NCI-H345 (cell line): ENCODE measurements at places on chromosomes 1 and 21.

DNA sequence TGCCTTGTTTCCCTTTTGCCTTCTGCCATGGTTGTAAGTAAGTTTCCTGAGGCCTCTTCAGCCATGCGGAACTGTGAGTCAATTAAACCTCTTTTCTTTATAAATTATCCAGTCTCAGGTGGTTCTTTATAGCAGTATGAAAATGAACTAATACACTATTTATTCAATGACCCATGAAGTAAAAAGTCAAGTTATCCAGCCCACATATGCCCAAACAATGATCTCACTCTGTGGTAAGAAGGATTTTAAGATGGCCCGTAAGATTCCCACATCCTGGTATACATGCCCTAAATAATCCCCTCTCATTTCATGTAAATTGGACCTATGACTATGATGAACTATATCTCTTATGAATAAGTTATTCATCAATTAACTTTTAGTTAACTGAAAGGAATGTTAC, 1008.3 kb upstream of the B3GALT2 start:
- DNase-seq: no peak

DNA sequence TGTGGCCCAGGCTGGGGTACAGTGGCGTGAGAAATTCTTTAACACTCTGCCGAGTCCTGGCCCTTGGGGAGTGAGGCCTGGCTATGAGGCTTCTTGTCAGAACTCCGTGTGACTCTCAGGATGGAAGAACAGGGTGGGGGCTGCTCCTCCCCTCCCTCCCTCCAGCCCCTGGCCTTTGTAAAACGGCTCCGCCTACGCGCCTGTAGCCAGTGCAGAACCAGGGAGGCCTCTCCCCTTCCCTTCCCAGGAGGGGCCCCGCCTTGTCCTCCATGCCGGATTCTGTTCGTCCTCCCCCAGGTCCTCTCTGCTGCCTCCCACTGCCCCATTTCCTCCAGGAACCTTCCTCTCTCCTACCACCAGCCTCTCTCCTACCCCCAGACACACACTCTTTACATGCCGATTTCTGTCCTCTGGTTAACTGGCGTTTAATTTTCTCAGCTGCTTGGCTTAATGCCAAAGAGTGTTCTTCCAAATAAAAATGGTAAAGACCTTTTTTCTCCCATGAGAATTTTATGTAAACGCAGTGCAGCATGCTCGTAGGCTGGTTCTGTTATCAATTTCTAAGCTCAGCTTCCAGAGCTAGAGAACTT, 21.0 kb downstream of the PDE9A start:
- peak; percentile 59 for DNase-seq

DNA sequence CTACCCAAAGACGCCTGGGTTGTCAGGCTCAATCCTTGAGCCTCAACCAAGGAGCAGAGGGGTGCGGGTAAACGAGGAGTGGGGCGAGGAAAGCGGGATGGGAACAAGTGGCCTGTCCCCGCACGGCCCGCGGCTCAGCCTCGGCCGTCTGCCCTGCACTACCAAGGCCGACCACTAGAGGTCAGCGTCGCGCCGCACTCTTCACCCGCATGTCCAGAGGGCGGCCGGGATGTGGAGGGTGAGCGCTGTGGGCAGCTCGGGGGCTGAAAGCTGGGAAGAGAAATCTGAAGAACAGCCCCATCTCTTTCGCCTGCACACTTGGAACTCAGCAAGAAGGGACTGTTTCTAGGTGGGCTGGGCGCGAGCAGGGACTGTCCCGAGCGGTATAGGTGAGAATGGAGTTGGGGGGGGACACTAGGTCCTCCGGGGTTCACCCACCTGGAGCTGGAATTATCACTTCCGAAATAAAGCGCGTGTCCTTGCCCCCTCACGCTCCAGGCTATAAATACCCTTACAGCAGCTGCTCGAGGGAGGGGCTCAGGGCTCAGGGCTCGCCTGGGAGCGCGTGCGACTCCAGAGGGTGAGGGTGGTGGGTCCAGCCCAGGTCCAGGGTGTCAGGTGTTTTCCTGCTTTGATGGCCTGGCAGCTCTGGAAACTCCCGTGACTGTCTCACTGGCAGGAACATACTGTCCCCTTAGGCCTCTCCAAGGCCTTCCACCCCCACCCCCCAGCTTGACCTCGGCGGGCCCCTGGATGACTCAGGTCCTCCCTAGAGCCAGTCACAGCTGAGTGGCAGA, 9.8 kb downstream of the SLC30A2 start:
- DNase-seq: peak; percentile 65

DNA sequence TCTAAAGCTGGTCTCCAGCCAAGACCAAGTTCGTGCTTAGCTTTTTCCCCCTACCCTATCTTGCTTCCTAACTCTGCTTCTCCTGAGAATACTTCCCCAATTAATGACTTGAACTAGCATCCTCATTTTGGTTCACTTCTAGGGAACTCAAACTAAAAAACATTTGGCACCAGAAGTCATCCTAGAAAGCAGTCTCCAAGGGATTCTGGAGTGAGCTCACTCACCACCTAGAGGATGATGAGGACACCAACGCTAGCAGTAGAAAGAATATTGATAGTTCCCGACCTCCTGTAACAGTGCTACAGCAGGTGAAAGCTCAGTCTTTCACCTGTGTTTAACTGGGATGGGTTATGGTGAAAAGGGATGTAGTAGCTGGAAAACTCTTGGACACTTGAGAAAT, 4.7 kb upstream of the PSMB2 start:
- DNase-seq: no peak

GRCh38 chr1:112629256-112629655, 9.6 kb downstream of the CAPZA1 start:
- DNase-seq: no peak

DNA sequence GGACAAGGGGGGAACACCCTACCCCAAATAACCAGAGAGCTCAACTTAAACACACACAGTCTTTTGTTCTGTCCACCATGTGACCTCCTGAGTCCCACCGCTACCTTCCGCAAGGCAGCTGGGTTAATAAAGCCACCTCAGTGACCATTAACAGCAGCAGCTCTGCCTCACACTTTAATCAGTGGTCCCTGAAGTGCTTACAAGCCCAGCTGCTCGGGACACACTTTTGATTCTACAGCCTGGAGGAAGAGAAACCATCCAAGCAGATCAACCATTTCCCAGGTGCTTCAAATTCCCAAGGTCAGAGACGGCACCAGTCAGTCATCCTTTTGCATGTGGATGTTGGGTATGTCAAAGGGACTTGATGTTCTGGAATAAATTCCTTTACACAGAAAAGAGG, 70.1 kb downstream of the KCNJ15 start:
- no peak for DNase-seq

- DNase-seq: no peak
These were observed 190.2 kb upstream of the LYPLAL1 start for GRCh38 chr1:218983433-218983832.

GRCh38 chr1:39102537-39103327, 76.6 kb downstream of the NDUFS5 start:
- DNase-seq: peak; percentile 56

DNA sequence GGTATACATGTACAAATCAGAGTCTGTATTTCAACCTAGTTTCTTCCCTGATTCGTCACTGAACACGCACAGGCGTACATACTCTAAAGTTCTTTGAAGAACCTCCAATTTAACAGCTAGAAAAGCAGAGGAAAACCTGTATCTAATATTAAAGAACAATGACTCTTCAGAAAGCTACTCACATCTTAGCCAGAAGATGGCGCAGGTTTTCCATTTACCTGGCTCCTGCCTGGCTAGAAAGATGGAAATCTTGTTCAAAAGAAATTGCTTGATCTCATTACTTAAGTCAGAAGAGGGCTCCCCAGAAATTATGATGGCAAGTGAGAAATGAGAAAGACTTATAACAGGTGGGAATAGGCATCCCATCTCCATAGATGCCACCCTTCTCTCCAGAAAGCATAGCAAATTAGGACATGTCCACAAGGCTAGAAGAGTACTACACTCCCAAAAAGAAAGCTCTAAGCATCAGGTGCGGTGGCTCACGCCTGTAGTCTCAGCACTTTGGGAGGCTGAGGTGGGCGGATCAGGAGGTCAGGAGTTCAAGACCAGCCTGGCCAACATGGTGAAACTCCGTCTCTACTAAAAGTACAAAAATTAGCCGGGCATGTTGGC, 19.0 kb upstream of the L1TD1 start:
- DNase-seq: peak; percentile 40

DNA sequence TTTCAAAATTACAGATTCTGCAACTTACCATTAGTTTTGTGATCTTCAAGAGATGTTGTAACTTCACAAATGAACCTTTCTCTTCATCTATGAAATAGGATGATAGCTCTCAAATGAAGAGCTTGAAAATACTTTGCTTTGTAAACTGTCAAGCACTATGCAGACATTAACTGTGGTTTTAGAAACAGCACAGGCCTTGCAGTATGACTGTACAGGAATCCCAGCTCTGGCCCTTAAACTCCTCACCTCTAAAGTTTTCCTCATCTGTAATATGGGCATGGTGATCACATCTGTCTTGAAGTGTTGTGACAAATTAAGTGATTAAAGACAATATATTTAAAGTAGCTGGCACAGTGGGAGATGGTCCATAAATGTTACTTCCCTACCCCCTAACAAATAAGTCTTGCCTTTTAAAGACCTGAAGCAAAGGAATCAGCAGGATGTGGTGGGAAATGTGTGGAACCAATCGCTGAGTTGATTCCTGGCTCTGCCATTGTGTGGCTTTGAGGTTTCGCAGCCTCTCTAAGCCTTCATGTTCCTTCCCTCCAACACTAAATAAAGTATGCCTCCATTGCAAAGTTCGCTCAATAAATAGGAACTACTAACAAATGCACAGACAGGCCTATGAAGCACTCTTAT, 5.5 kb upstream of the PTP4A2 start:
- DNase-seq: no peak

- DNase-seq: peak; percentile 60
These were observed 720 bp downstream of the SUSD4 start for GRCh38 chr1:223363057-223363855.

- DNase-seq: no peak
These were observed 16.5 kb upstream of the TRAPPC10 start for GRCh38 chr21:43995521-43996105.

GRCh38 chr1:108000184-108000583, 35.2 kb upstream of the VAV3 start:
- no peak for DNase-seq

DNA sequence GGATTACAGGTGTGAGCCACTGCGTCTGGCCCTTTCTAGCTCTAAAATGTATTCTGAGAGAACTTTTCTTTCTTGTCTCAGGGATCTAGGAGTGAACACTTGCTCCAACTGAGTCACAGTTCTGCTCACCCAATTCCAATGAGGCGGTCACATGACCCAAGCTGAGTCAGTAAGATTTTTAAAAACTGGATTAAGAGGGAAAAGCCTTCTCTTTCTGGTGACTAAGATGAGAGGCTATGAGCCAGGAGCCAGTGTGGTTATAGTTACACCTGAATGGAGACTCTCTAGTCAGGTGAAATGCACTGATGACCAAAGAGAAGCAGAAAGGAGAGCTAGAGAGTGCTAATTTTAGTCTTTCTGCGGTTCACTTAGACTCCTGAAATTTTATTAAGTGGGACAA, 9.5 kb upstream of the DEPDC1 start:
- DNase-seq: no peak

DNA sequence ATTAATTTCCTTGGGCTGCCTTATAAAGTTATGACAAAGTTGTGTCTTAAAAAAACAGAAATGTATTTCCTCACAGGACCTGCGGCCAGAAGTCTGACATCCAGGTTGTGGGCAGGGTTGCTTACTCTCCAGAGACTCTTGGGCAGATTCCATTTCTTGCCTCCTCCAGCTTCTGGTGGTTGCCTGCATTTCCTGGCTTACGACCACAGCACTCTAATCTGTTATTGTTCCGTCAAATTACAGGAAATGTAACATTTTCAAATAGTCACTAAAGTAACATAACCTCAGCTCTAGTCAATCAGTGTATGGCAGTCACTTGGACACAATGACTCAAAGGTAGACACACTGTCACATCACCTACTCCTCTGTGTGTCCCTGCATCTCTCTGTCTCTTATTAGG, 226.8 kb downstream of the DNAH14 start:
- no peak for DNase-seq

DNA sequence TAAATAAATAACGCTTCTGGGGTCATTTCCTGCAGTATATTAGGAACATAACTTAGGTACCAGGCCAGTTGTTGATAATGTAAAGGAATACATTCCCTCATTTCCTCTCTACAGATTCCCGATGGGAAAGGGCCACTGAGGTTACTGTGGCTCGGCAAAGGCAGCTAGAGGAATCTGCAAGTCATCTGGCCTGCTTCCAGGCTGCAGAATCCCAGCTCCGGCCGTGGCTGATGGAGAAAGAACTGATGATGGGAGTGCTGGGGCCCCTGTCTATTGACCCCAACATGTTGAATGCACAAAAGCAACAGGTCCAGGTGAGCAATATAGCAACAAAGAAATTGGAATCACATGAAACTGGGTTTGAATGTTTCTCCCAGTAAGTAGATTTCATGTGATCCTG, 109.6 kb upstream of the BMP8A start:
- no peak for DNase-seq

DNA sequence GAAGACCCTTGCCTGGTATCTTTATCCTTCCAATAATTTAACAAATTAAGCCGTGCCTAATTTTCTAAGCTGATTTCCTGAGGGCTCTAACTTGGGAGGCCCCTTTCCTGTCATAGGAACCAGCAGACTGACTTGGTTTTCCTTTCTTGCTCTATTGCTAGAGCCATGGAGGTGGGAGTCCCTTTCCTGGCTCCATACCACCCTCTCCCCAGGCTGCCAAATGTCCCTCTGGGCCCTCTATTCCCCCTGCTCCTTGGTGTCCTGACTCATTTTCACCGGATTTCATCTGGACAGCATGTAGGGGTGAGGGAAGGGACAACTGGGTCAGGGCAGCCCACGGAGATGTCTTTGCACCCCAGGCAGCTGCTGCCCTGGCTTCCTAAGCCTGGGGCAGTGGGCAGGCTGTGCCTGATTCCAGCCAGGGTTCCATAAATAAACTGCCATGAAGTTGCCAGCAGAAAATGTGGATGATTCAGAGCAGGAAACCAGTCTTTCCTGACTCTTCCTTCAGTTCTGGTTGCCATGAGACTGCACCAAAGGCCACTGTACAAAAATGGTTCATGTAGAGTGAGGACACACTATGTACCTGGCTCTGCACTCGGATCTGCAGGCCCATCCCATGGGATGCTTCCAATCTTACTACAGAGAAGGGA, 38.0 kb upstream of the SERBP1 start:
- DNase-seq: no peak

DNA sequence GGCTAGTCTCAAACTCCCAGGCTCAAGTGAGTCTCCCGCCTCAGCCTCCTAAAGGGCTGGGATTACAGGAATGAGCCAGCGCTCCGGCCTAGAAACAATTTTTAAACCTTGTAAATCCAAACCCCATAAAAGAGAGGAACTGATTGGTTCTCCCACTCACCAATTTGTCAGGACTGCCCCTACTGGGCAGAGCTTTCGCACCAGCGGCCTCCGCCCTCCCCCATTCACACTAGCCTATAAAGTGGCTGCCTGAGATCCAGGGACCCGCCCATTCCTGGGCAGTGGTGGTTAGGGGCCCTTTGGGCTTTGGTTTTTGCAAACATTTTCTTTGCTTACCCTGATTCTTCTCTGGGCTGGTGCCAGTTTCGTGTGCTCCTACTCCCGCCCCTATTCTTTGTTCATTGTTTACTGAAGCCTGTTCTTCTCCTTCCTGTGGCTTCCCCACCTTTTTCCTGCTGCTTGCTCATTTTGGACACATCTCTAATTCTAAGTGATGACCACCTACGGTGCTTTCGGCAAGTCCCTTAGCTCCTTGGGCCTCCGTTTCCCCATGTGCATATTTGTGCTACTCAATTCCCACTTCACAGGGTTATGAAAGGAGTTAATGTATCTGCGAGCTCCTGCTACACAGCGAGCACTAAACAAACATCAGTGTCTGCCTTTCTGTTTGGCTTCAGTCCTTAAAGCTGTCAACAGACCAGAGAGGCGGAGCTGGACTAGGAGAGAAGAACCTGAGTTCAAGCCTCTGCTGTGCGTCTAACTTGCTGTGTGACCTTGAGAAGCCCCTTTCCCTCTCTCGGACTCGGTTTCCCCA, 39.8 kb upstream of the CLIC4 start:
- DNase-seq: peak; percentile 98
